GM12891 (cell line): ENCODE measurements at places on chromosomes 12 and 14.

- no peak for DNase-seq
Observed at GRCh38 chr14:99757331-99758070, 35.7 kb upstream of the EML1 start.

DNA sequence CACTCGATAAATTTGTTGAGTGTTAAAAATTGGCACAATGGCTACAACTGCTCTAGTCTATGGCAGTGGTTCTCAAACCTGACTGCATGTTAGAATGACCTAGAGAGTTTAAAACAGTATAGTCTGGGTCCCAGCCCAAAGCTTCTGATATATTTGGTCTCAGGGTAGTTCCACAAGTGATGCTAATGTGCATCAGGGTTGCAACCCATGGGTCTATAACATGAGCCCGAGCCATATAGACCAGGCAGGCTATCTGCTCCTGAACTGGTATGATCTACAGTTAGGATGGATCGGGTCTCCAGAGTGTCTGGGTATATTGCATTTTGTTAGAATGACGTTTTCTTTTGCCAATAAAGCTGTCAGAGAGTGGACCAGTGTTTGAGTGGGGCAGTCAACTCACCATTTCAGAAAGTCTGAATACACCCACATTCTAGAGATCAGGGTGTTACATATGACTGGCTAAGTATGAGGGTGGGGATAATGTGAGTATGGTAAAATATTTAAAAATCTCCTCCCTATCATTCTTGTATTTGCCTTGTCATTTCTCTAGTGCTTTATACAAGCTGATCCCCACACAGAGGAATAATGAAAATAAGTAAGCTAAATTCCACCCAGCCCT, 80.9 kb downstream of the FRMD6 start:
- DNase-seq, result no peak

DNA sequence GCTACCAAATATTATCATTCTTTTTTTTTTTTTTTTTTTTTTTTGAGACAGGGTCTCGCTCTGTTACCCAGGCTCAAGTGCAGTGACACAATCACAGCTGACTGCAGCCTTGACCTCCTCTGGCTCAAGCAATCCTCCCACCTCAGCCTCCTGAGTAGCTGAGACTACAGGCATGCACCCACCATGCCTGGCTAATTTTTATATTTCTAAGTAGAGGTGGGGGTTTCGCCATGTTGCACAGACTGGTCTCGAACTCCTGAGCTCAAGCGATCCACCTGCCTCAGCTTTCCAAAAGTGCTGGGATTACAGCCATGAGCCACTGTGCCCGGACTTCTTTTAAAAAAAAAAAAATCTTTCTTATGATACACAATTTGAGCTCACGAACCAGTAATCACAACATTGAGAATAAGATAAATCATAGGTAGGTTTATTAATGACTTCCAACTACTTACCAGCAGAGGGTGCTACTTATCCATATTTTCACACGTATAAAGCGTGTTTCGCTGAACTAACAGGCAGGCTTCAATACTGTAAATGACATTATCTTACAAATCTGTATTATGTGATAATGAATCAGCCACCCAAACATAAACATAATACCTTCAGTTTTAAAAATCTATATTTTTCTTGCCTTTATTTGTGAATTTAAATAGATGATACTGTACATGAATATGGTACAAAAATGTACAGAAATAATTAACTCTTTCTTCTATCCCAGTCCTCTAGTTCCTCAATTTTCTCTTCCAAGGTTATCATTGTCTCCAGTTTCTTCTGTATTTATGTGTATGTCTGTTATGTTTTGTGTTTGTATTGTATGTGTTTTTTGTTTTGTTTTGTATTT, 42.5 kb upstream of the BCAT1 start:
- DNase-seq, result no peak

DNA sequence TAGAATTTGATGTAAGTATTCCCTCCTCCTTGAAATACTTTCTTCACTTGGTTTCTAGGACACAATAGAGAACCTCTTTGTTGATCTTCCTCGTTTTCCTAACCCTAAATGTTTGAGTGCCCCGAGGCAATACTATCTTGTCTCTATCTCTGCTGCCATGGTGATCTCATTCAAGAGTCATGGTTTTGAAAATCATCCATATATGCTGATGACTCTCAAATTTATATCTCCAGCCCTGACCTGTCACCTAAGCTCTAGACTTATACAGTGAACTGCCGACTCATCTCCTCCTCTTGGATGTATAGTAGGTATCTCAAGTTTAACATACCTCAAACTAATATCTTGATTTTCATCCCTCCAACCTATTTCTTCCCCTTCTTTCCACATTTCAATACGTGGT, 71.4 kb downstream of the RIC8B start:
- DNase-seq, result no peak

- no peak for DNase-seq
Observed at GRCh38 chr12:2673966-2674810, 120.6 kb upstream of the FKBP4 start.

DNA sequence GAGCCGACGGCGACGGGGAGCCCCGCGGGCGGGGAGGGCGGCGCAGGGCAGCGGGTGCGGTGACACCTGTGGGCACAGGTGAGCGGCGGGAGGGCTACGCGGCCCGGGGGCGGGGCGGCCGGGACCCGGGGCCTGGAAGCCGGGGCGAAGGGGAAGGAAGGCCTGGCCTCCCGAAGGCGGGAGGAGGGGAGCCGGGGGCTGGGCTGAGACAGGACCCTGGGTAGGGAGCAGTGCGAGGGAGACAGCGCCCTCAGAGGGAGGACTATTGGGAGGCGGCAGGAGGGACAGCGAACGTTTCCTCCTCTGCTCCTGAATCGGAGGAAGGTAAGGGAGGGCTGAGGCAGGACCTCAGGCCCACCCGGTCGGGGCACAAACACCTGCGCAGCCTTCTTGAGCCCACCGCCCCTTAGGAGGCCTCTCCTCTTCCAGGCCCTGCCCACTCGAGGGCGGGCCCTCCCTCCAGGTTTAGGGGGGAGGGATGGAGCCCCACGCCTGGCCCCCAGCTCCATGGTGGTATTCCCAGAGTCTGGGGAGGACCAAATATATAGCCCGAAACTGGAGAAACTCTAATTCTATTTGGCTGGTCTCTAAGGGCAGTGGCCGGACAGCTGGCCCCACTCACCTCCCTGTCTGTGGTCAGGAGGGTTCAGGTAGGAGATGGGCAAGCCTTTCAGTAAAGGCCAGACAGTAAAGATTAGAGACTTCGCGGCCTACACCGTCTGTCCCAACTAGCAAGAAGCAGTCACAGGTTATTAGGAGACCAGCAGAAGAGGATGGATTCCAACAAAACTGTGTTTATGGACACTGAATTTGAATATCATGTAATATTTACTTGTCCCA, 509 bp downstream of the PLEKHG6 start:
- DNase-seq, result no peak

DNA sequence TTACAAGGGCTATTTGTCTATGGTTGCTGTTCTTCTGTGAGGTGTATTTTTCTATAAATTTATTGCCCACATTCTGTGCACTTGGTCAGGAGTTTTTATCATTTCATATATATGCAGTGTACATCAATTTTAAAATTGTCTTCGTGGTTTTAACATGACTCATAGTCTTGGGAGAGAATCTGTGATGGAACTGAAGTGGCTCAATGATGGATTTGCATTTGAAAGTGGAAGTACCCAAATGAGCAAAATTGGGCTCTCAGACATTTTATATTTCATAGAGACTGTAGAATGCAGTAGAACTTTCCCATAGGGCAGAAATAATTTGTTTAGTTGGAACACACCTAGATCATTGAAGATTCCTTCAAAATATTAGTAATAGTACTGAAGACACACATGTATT, 1.9 kb upstream of the SCFD1 start:
- no peak for DNase-seq

DNA sequence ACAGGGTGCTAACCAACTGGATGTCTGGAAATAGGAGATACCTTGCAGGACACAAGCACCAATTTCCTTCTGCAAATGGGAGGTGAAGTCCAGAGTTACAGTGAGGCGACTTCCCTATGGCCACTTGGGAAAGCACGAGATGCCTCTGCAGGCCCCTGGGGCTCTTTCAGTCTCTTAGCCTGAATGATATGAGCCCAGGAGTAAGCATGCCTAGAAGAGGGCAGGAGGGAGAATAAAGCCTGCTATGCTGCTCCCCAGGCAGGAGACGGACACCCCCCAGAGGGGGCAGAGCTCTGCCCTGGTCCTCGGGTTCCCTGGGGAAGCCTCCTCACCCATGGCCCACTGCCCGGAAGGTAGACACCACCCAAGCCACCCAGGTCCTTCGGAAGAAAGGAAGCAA, 105.1 kb downstream of the GCH1 start:
- no peak for DNase-seq

DNA sequence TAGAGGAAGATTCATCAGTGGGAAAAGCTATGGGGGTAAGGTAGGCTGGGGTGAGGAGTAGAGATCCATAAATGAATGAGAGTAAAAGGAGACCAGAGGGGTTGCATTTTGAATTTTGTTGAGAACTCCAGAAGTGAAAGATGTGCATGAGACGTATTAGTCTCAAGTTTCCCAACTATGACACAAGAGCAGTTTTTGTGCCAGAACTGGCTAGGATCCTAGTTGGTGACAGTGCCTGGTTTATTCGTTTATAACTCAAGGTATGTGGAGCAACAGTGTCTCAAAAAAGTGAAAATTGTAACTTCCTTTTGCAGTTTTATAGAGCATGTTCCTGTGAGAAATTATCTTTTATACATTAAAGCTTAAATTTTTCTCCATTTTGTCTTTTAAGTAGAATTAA, 377.0 kb downstream of the NPAS3 start:
- DNase-seq, result no peak

DNA sequence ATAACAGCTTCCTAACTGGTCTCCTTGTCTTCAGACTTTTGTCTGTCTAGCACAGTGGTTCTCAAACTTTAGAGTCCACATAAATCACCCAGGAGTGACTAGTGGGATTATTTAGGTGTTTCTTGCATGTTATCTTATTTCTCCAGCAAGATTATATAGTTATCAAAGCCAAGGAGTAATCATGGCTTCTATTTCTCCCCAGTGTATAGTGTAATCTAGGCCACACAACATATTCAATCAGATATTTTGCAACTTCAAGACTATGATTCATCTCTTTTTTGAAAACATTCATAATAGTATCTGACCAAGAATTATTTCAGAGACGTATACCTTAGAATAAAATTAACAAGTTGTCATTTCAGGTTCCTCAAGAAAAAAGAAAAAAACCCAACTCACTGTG, 131.9 kb downstream of the CEP83 start:
- DNase-seq, result no peak

GRCh38 chr12:124326104-124326503, 31.2 kb downstream of the RFLNA start:
- DNase-seq, result no peak

- no peak for DNase-seq
Observed at GRCh38 chr14:91839749-91840148, 27.6 kb downstream of the TC2N start.

GRCh38 chr12:30025317-30025716, 241.6 kb upstream of the TMTC1 start:
- no peak for DNase-seq

- DNase-seq, result no peak
Observed at GRCh38 chr12:129351481-129351880, 498.2 kb downstream of the GLT1D1 start.

DNA sequence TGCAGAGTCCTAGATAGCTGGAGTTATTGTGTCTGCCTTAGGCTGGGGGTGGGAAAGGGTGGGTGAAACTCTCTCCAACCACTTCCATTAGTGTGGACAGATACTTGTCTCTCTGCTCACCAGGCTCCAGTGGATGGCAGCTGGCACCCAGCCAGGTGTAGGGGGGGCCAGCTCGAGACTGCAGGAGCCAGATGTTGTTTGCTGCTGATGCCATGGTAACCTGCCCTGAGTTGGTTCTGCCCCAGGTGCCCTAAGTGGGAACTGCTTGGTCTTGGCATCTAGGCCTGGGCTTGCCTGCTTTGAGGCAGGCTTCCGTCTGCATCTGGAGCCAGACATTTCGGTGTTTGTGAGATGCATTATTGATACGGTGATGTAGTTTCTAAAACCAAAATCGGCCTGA, 82.2 kb downstream of the ADCK1 start:
- no peak for DNase-seq

- no peak for DNase-seq
Observed at GRCh38 chr12:32515137-32515873, 115.9 kb downstream of the FGD4 start.

- no peak for DNase-seq
Observed at GRCh38 chr14:93219103-93219726, 12.2 kb downstream of the UBR7 start.

DNA sequence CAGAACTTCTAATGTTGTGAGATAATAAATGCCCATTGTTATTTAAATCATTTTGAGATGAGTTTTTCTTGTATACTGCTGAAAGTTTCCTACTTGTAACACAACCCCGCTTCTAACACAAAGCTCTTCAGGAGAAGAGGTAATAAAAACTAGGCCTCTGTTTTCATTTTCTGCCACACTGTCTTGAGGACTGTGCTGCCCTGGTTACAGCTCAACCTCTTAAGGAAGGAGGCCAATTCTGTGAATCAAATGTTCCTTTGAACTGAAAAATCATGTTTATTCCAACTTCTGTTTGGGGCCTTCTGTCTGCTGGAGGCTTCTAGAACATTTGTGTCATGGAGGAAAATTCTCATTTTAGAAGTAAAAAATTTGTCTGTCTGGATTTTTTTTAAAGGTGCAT, 100.3 kb downstream of the LRIG3 start:
- DNase-seq, result no peak

DNA sequence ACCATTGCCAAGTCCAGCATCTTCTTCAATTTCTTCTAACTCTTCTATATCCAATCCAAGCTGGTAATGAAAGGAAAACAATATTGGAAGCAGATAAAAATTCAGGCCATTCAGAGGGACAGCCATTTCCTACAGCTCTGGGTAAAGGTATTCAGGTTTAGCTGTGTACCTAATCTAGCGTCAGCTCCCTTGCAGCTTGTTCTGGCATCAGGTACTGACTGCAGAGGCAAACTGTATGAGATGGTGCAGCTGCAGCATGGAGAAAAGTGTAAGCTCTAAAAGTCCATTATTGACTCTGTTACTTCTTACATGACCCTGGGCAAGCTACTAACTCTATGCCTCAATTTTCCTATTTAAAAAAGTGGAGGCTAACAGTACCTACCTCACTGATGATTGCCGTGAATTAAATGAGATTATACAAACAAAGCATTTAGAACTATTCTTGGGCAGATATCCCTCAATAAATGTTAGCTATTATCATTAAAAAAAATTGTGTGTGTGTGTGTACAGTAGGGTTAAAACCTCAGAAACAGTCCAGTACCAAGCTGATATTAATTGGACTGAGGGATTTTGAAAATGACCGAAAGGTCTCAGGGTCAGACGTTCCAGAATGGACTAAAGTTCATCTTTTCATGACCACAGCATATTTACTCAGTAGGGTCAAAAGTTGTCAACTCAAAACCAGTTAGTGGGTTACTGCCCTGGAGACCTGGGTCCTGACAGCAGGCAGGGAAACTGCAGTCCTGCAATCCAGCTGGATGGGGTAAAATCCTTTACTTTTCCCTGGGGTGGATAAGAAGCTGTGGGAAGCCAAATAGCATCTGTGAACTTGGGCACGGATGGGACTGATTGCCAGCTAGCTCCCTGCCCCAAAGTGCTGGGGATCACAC, 8.9 kb downstream of the PYGL start:
- DNase-seq, result no peak

- no peak for DNase-seq
Observed at GRCh38 chr12:102388469-102388868, 91.9 kb downstream of the IGF1 start.

GRCh38 chr14:52014601-52015267, 25.4 kb downstream of the RTRAF start:
- DNase-seq, result no peak

GRCh38 chr14:59398841-59399240, 66.3 kb downstream of the GPR135 start:
- DNase-seq, result no peak

- DNase-seq, result peak; percentile 81
Observed at GRCh38 chr12:50400638-50401499, at the start of gene LARP4. TSS of gene LARP4 (plus strand) at chr12:50400885. CDS start at chr12:50401011, 126 bp downstream.

- DNase-seq, result no peak
Observed at GRCh38 chr12:47733142-47733541, 7.9 kb upstream of the ENDOU start.
